ENCODE measurements at places on chromosomes 2 and 18.
A peak's percentile ranks its signal among the peaks of the same experiment; 100 is the strongest.

GRCh38 chr2:104757056-104757455, 96.9 kb upstream of the POU3F3 start:
- DNase-seq, result no peak

DNA sequence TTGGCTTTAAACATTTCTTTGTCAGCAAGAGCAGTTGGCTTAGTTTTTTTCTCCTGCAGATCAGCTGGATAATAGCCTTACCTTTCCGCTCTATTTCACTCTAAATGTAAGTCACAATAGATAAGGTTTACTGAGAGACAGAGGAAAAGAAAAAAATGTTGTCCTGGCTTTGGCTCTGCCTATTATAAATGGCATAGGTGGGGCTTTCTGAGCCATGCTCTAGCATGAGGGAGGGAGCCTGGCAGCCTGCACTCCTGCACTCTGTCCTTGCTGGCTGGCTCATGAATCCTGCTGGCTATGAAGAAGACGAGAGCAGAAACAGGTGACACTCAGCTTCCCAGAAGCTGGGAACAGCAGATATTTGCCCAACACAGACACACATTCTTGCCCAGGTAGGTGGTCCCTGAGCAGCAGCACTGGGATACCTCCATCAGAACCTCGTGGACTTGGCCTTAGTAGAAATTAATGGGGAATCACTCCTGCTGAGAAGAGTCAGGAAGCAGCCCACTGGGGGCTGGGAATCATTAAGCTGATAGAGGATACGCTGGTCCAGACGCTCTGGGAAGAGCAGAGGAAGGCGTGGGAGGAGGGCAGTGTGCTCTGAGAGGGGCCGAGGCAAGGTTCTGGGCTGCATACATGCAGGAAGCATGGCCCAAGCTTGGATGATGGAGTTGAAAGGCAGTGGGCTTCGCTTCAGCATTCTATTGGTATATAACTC, 514.4 kb upstream of the HS6ST1 start:
- DNase-seq, result no peak

GRCh38 chr18:59141294-59142068, 1.8 kb downstream of the SEC11C start:
- no peak for DNase-seq

DNA sequence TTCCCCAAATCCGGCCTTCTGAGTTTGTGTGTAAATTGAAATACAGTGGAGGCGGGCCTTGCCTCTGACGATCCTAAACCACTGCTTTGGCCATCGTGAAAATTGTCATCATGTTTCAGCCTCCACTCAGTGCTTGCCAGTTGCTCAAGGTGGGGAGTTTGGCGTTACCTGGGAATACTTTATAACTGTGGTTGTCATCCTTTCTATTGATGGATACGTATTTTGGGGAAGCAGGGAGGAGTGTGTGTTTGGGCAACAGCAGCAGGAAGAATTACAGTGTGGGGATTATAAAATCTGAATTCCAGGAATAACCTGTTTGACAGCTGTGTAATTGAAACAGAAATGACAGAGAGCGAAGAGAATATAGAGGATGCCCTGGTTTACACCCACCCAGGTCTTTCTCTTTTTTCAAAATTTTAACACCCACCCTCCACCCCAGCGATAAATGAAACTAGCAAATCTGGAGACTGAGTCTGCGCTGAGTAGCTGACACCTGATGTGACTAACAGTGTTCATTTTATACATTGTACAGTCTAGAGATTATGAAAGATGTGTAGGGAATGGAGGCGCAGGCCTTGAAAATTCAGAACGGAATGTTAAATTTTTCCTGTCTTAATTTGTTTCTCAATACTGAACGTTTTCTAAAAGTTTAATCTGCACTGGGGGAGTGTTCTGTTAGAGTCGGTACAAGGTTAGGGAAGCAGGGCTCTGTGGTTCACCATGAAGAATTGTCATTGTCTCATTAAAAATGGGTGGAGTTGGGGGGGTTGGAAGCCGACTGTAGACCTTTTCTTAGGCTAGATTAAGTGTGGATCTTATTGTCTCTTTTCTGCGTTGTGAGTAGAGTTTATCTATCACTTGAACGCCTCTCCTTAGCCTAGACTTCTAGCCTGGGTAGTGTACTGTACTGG, 1.6 kb downstream of the MAP4K4 start:
- DNase-seq, result no peak

DNA sequence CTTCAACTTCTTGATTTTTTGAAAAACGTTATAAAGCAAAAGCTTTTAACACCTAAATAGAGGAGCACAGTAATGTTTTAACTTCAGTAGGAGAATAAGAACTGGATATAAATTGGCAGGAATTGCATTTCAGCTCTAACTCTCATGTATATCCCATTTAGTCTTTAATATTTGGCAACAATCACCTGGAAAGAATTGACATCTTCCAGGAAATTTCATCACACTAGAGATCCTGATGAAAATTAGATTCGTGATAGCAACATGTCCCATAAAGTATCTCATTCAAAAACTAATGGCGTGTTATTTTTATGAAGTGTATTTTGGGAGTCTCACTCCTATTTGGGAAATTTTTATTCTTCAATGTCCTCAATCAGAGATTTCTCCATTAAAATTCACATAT, 131.1 kb upstream of the DNAJC10 start:
- DNase-seq, result no peak

- DNase-seq, result no peak
Observed at GRCh38 chr2:64963719-64964118, 25.5 kb upstream of the SLC1A4 start.

- no peak for DNase-seq
Observed at GRCh38 chr2:197294260-197294659, 16.3 kb downstream of the ANKRD44 start.

- DNase-seq, result no peak
Observed at GRCh38 chr2:158120664-158121641, 19.3 kb downstream of the UPP2 start.

DNA sequence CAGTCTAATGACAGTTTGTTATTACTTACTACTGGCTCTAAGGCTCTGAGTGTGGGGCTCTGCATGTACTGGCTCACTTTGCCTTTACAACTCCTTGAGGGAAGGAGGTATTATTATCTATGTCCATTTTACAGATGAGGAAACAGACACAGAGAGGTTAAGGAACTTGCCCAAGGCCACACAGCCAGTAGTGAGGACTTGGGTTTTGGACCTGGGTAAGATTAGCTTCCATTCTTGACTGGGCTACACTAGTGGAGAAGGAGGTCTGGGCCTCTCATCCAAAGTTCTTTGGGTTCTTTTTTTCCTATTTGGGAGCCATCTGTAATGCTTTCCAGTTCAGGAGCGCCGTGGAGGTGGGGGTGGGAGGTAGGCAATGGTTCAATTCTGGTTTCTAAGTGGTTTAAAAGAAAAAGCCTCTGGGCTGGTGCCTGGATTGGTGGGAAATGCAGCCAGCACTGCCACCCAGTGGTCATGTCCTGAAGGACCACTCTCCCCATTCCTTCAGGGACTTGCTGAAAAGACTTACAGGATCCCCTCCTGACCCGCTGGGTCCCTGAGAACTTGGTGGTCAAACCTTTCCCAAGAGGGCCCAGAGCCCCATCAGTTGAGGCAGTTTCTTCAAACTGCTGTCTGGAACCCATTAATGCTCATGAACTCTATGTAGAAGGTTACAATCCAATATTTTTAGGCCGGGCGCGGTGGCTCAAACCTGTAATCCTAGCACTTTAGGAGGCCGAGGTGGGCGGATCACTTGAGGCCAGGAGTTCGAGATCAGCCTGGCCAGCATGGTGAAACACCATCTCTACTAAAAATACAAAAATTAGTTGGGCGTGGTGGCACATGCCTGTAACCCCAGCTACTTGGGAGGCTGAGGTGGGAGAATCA, 38.6 kb upstream of the NOTO start:
- DNase-seq, result peak; percentile 38

GRCh38 chr2:200086911-200087310, 131.5 kb downstream of the MAIP1 start:
- no peak for DNase-seq

GRCh38 chr2:164438490-164439205, 182.6 kb downstream of the GRB14 start:
- no peak for DNase-seq

DNA sequence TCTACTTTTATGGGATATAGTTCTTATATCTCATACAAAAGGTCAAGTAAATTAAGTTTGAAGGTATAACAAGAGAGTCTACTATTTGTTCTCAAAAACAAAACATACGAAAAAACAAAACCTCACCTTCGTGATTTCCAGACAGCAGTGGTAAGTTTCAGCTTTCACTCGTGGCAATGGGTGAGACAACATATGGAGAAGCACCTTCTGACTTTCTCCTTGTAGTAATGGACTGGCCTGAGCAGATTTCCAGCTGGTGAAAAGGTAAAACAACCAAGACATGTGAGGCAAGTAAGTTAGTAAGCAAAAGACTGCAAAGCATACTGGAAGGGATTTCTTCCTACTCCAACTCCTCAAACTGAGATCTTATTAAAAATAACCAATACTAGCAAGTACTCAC, 39.6 kb downstream of the RTTN start:
- no peak for DNase-seq

- no peak for DNase-seq
Observed at GRCh38 chr2:108383146-108383830, 5.5 kb downstream of the SULT1C4 start.

Measured in stimulated activated CD8-positive, alpha-beta memory T cell treated with anti-CD3 and anti-CD28 coated beads, Interleukin-7, amount 100 ng/mL, for 1 hour (primary cell).